ENCODE measurements at places on chromosomes 5 and 9.

- DNase-seq, result no peak
Measured at GRCh38 chr5:93601071-93601801, 18.2 kb downstream of the NR2F1 start.

GRCh38 chr9:71816916-71817451 is 48.7 kb upstream of the CEMIP2 start:
- no peak for DNase-seq

GRCh38 chr9:6605202-6605601 is 40.3 kb downstream of the GLDC start:
- no peak for DNase-seq

- DNase-seq, result no peak
Measured at GRCh38 chr5:36079200-36079781, 12.6 kb upstream of the UGT3A2 start.

DNA sequence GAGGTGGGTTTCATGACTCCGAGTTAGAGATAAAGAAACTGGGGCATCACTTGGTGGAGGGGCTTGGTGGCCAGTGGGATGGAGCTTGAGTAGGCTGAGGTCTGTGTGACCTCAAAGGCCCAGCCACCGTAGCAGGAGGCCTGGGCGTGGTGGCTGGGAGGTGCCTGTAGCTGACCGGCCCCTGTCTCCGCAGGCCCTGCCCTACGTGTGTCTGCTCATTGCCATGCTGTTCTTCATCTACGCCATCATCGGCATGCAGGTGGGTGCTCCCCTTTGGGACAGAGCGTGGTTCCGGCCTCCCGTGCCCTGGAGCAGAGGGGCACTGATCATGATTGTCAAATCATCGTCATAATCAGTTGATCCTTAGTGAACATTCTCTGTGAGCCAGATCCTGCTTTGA is 196.2 kb downstream of the CACNA1B start:
- DNase-seq, result no peak

DNA sequence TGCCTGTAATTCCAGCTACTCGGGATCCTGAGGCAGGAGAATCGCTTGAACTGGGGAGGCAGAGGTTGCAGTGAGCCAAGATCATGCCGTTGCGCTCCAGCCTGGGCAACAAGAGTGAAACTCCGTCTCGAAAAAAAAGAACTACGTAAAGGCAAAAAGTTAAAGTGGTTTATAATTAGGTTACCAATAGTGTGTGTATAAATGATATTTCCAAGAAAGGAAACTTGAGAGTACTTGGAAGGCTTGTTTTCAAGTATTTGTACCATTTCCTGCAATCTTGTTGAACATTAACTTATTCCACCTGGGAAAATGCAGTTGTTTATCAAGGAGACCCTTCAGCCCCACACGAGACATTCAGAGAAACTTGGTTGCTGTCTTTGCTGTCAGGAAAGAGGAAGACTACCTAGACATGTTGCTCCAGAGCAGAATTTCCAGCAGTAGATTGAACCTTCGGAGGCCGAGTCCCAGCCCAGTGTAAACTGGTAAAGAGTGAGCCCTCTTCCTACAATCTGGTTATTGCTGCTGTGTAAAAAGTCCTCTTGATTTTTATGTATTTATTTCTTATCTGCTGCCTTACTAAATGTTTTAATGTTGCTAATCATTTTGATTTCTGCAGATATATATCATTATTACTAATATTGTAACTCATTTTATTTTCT is 30.1 kb downstream of the STXBP1 start:
- DNase-seq, result no peak

DNA sequence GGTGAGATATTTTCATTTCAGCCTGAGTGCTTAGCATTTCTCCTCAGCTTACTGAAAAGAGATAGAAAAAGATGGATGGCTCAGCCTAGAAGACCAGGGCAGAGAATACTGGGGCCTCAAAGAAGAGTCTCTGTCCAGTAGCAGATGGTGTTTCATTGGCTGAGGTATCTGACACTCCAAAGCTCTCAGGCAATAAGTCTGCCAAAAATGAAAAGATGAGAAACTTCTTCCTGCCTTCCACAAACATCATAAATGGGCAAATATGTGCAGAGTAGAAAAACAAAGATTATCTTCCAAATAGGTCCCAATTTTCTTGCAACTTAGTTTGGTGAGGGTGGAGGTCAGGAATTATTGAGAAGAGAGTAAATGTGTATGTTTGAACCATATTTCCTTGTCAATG is 87.4 kb upstream of the ICE1 start:
- DNase-seq, result no peak
